Hair follicle dermal papilla cell (primary cell): ENCODE measurements at places on chromosomes 6 and 20. TPM values are rescaled to one million over a fixed set of nuclear protein-coding genes. Genes with fewer than 3 reads are reported as not detected.

Gene MEI4
- under 0.01 TPM in 2 replicates for total RNA-seq

Gene PSMB8
- total RNA-seq = 59.1 and 69.7 TPM in 2 replicates

Gene SIRPD
- not detected in 2 replicates for total RNA-seq

Gene CRISP3
- not detected in 2 replicates for total RNA-seq

Gene CABLES2
- 2.1 and 2.3 TPM in 2 replicates for total RNA-seq

Gene SLC2A10
- total RNA-seq = 71.3 and 107 TPM in 2 replicates

Gene FHL5
- not detected in 2 replicates for total RNA-seq

Gene MYO6
- total RNA-seq = 14.7 and 15.4 TPM in 2 replicates

Gene UTRN
- total RNA-seq = 198 and 239 TPM in 2 replicates

Gene RRAGD
- 1.5 and 1.6 TPM in 2 replicates for total RNA-seq

Gene FOXA2
- total RNA-seq = not detected in 2 replicates

Gene RSPH3
- total RNA-seq = 6.3 and 7.3 TPM in 2 replicates

Gene ADGB
- not detected in 2 replicates for total RNA-seq

Gene FGD2
- not detected in 2 replicates for total RNA-seq

Gene SNAI1
- total RNA-seq = 3.1 and 3.5 TPM in 2 replicates

Gene TNFRSF21
- 80.1 and 98.2 TPM in 2 replicates for total RNA-seq

Gene BTNL2
- not detected in 2 replicates for total RNA-seq

Gene ARMH2
- not detected in 2 replicates for total RNA-seq

Gene PAK5
- under 0.01 TPM in 1 of 2 replicates, not detected in the other for total RNA-seq

Gene SEMG1
- not detected in 2 replicates for total RNA-seq

Gene ZNF165
- 0.32 and 0.49 TPM in 2 replicates for total RNA-seq

Gene MUC22
- not detected in 2 replicates for total RNA-seq

Gene NR2E1
- not detected in 2 replicates for total RNA-seq

Gene SLC22A2
- not detected in 2 replicates for total RNA-seq

Gene SLC22A7
- total RNA-seq = not detected in 2 replicates

Gene CLDN20
- total RNA-seq = not detected in 2 replicates

Gene GPLD1
- total RNA-seq = 0.32 TPM in 1 of 2 replicates, not detected in the other

Gene GRM4
- total RNA-seq = not detected in 2 replicates

Gene GMEB2
- total RNA-seq = 15.1 and 16.6 TPM in 2 replicates

Gene BEND6
- total RNA-seq = 18.2 and 20.8 TPM in 2 replicates

Gene C6orf118
- total RNA-seq = not detected in 2 replicates

Gene HSD17B8
- 5.0 and 5.2 TPM in 2 replicates for total RNA-seq

Gene PRR18
- total RNA-seq = not detected in 2 replicates

Gene CSTF1
- 43.1 and 44.0 TPM in 2 replicates for total RNA-seq

Gene KHDC3L
- not detected in 2 replicates for total RNA-seq

Gene PARD6B
- 0.12 and 0.16 TPM in 2 replicates for total RNA-seq

Gene APMAP
- total RNA-seq = 48.1 and 52.6 TPM in 2 replicates

Gene SSTR4
- 0.16 TPM in 1 of 2 replicates, not detected in the other for total RNA-seq

Gene PNLDC1
- total RNA-seq = 0.81 and 1.2 TPM in 2 replicates

Gene ZNF311
- 1.2 and 1.6 TPM in 2 replicates for total RNA-seq

Gene KDM1B
- total RNA-seq = 30.6 and 37.3 TPM in 2 replicates

Gene AGER
- 0.16 TPM in 1 of 2 replicates, not detected in the other for total RNA-seq

Gene PLCB1
- total RNA-seq = 12.1 and 14.4 TPM in 2 replicates

Gene IL17A
- total RNA-seq = not detected in 2 replicates

Gene BFSP1
- total RNA-seq = 1.5 and 2.3 TPM in 2 replicates

Gene SLC26A8
- not detected in 2 replicates for total RNA-seq

Gene MAS1
- total RNA-seq = not detected in 2 replicates

Gene WFDC10B
- total RNA-seq = 0.32 TPM in 1 of 2 replicates, not detected in the other
